Bone marrow (tissue), 2 donors: ENCODE measurements at places on chromosomes 2 and 18.
A peak's percentile ranks its signal among the peaks of the same experiment; 100 is the strongest.

DNA sequence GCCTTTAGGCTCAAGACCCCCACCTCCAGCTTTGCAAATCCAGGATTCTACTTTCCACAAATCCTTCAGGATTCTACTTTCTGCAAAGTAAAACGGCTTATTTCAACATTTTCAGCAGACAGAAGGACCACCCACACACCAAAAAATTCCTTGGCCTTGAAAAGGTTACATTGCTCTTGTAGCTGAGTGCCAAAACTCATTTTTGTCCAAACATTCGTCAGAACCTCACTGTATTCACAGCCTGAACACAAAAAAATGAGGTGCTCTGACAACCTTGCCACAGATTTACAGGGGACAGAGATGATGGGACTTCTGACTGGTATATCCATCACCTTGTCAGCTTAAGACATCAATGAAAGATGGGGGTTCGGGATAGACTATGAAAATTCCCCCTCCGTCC is 63.0 kb upstream of the COX7A2L start:
- DNase-seq = no peak

- no peak for DNase-seq
Measured at GRCh38 chr2:133985563-133985962, 268.3 kb upstream of the MGAT5 start.

GRCh38 chr2:238224356-238225035 is 15.3 kb downstream of the HES6 start:
- DNase-seq = no peak

DNA sequence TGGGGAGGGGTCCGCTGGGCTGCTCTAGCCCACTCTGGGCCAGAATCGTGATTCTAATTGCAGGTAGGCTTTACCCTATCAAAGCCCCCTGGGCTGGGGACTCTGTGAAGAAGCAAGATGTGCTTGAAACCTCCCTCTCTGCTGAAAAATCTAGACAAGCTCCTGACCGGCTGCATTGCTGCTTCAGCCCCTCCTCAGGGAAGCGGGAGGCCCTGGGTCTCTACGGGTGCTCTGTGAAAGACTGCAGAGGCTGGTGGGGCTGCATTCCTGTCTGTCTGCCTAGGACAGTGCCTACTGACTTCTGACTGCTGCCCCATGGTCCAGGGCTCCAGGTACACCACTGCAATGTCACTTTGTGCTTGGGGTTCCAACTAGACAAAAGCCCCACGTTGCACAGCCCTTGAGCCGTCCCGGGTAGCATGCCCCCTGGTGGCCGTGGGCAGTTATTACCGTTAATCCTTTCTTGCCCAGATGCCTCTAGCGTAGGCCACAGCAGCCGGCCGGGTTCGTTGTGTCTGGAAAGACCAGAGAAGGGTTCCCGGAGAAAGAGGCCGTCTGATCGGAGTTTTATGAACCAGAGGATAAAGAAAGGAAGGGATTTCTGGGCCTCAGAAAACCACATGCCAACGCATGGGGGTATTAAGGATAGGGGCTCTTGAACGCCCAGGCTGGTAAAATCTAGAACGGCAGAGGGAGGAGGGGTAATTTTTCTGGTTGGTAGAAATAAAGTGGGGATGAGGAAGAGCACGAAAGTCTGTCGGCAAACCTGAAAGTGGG is 15.9 kb upstream of the C1QL2 start:
- peak; percentile 28 for DNase-seq

DNA sequence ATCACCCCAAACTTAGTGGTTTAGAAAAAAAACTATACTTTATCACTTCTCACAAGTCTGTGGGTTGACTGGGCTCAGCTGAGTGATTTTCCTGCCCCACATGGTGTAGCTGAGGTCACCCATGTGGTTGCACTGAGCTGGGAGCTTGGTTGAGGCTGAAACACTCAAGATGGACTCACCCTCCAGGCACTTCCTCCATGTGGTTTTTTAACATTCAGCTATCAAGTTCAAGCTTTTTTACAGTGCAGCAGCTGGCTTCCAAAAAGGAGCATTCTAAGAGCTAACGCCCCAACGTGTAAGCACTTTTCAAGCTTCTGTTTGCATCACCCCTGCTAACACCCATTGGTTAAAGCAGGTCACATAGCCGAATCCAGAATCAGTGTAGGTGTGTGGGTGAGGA is 105.9 kb upstream of the CREB1 start:
- DNase-seq = peak; percentile 59

DNA sequence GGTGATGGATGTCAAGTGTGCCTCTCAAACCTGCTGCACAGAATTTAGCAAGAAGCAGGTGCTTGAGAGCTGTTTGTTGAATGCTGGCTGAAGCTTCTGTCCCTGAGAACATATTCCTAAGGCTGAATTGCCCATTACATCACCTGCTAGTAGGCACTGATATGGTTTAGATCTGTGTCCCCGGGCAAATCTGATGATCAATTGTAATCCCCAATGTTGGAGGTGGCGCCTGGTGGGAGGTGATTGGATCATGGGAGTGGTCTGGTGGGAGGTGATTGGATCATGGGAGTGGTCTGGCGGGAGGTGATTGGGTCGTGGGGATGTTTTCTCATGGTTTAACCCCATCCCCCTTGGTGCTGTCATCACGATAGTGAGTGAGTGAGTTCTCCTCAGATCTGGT is 128.0 kb downstream of the HRH4 start:
- DNase-seq = no peak

- DNase-seq = no peak
Measured at GRCh38 chr2:119449521-119449920, 17.9 kb downstream of the TMEM37 start.

GRCh38 chr2:224850081-224850480 is 133.9 kb upstream of the CCDC195 start:
- no peak for DNase-seq

DNA sequence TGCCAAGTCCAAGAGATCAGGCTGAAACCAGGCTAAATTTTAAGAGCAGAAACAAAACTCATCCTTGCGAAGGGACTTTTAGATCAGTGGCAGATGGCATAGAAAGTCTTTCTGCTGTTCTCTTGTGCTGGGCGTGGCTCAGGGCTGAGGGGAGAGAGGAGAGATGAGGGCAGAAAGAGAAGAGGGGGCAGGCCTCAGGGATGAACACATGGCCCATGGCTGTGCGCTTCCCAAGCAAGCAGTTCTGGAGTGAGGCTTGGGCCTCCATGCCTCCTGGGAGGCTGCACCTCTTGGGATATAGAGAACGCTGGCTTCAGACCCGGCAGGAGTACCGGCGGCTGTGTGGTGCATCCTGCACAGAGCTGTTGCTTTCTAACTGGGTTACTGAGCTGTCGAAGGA is 41.0 kb downstream of the HPCAL1 start:
- no peak for DNase-seq

GRCh38 chr2:217914878-217915277 is 87.9 kb downstream of the TNS1 start:
- DNase-seq = no peak

DNA sequence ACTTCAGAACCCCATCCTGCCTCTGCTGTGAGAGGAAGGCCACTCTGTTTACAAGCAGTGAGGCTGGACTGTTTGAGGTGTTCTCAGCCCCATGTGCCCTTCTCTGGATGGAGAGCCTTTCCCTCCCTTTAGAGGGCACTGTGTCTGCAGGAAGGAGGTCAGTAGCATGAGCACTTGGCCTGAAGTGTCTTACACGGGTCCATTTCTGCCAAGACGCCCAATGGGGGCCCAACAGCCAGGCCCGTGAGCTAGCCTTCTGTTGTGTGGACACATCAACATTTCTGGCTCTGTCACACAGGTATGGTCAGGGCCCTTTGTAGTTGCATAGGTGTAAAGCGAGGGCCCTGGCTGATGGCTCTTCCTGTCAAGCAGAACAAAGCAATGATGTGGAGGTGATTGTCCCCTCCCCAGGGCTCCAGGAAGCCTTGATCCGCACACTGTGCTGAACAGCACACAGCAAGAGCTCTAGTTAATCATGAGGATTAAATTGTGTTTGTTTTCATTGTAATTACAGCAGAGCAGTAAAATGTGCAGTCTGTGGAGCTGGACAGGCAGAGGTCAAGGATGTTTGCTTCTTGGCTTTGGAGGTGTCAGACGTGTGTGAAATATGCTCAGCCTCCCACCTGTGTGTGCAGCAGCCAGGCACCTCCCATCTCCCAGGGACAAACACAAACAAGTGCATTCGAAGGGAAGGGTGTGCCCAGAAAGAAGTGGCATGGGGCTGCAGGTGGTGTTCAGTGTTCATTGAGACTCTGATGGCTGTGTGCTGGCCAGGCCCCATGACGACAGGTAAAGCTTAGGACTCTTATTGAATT is 132.1 kb downstream of the SH3RF3 start:
- DNase-seq = no peak

- DNase-seq = no peak
Measured at GRCh38 chr2:54428108-54428831, 27.9 kb upstream of the SPTBN1 start.

DNA sequence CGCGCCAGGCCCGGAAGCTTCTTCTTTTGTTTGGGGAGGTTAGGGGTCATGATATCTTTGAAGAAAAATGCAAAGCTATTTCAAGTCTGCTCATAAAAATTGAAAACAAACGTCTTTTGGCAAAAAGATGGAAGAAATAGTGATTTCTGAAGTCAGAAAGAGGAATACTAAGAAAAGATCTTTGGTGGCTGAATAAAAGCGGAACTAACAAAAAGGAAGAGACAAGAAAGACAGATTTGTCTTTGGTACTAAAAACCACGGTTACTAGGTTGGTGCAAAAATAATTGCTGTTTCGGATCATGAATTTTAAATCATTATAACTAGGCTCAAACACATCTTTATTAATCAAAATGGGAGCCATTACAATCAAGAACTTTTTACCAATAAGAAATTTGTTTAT is 164.6 kb upstream of the TRIB2 start:
- DNase-seq = peak; percentile 59
